Stimulated activated CD4-positive, alpha-beta T cell treated with anti-CD3 and anti-CD28 coated beads, TNF-alpha, amount 100 ng/mL, for 48 hours (primary cell): ENCODE measurements at places on chromosomes 7 and 10.

GRCh38 chr7:79434867-79435266 lies 18.6 kb downstream of the MAGI2 start:
- DNase-seq: no peak

- no peak for DNase-seq
Measured at GRCh38 chr10:7391748-7392147, 19.1 kb downstream of the SFMBT2 start.

GRCh38 chr7:50293509-50294179 lies 10.9 kb upstream of the IKZF1 start:
- no peak for DNase-seq

DNA sequence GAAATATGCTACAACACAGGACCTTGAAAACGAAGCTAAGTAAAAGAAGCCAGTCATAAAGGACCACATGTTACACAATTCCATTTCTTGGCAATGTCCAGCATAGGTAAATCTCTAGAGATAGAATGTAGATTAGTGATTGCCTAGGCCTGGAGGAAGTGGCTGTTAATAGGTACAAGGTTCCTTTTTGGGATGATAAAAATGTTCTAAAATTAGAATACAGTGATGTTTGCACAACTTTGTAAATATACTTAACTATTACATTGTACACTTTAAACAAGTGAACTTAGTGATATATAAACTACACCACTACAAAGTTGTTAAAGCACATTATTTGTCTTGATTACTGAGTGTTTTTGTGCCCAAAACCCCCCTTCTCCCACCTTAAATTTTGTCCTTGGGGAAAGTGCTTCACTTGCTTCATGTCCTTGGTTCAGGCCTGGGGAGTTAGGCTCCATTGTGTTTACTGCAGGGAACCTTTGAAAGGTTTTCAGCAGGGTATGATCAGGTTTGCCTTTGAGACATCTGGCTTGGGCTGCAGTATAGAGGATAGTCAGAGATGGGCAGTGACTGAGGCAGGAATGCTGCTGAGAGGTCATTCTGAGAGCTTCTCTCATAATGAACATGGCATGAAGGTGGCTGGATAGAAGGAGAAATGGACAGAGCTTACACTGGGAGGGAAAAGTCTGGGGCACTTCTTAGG lies 1052.6 kb downstream of the REEP3 start:
- no peak for DNase-seq

- DNase-seq: no peak
Measured at GRCh38 chr10:114376523-114376922, 27.8 kb downstream of the AFAP1L2 start.

DNA sequence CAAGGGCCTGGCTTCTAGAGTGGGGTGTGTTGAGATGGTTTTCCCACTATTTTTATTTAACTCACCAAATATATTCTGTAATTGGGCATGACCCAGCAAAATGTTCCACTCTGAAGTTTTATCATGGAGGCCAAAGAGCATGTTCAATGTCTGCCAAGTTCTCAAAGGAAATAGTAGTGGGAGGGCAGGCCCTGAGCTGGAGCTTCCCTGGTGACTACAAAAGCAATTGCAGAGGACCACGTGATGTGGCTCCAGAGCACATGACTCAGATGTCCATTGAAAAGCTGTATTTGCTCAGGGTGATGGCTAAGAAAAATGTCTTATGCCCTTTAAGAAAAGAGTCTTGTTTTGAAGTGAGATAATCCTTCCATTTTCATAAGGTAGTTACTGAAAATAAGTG lies 1024.8 kb downstream of the LRMDA start:
- DNase-seq: no peak

DNA sequence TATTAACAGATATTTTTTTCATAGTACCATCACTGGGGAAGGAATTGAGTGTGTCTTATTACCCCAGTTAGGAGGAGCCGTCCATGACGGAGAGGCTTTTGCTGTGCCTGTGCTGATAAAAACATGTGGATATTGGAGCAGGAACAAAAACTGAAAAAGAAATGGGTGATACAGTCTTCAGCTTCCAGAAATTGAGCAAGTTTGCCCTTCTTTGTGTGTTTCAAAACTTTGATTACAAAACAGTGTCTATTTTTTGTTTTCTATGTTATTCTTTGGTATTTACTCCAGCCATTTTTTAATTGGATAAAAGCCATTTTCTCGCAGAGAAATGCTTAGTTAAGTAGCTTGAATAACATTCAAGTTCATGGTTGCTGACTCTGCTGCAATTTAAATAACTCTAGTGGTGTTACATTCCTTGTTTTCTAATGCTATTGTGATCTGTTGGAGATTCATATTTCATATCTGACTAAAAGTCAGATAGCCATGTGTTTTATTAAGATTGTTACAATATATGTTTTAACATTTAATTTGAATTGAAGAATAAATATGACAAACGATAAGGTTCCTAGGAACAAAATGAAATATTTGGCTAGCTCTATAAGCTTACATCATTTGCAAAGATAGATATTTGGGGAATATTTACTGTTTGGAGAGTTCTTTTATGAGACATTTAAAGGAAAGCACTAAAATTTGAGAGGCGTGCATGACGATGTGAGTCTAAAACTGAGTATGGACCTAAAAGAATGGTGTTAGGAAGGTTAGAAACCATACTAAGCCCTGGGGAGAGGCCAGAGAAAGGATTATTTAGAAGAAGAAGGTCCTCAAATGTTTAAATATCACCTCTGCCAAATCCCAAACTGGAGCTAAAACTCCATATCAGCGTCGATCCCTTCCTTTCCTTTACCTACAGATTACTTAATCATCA lies 747.3 kb upstream of the CELF2 start:
- no peak for DNase-seq

DNA sequence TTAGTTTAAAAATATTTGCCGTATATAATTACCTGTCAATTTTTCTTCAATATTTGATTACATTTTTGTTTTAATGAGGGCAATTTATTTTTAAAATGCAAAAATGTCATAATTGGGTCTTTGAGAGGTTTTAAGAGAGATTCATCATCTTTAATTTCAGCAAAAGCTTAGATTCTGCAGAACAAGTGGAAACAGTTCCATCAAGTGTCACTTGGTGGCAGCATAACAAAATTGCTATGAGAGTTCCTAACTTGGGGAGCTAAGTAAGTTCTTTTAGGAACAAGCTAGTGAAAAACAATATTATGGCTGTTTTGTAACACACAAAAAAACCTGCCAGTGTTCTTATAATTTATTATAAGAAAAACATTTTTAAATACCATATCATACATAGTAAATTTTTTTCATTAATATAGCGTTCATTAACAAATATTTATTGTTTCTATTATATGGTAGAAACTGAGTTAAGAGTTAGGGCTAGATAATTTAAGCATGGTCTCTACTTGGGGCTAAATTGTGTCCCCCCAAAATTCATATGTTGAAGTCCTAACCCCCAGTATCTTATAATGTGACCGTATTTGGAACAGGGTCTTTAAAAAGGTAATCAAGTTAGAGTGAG lies 155.2 kb downstream of the MAGI2 start:
- no peak for DNase-seq

DNA sequence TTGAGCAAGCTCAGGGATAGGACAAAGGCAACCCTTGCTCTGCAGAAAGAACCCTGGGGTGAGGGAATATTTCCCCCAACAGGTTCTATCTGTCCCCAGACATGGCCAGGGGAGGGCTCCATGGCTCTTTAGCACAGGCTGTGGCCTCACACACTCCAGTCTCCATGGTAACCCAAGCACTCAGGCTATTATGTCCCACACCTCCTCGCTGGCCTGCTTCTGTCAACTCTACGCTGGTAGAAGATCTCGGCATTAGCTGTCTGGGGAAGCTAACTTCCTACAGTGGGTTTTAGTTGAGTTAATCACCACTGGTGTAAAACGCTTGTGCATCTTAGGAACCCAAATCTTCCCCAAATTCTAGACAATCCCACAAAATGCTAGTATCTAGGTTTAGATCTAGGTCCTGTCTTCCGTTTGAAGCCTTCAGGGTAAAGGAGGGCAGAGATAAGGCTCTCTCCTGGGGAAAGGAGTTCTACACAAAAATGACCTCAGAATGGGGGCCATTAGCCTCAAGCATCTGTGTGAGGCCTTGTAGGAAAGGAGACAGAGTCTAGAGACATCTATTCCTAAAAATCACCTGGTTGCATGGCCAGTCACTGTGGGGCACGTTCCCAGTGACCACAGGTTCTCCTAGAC lies 36.7 kb upstream of the SLIT1 start:
- DNase-seq: no peak

- DNase-seq: peak; percentile 57
Measured at GRCh38 chr7:151448261-151449252, 8.6 kb upstream of the CRYGN start.

DNA sequence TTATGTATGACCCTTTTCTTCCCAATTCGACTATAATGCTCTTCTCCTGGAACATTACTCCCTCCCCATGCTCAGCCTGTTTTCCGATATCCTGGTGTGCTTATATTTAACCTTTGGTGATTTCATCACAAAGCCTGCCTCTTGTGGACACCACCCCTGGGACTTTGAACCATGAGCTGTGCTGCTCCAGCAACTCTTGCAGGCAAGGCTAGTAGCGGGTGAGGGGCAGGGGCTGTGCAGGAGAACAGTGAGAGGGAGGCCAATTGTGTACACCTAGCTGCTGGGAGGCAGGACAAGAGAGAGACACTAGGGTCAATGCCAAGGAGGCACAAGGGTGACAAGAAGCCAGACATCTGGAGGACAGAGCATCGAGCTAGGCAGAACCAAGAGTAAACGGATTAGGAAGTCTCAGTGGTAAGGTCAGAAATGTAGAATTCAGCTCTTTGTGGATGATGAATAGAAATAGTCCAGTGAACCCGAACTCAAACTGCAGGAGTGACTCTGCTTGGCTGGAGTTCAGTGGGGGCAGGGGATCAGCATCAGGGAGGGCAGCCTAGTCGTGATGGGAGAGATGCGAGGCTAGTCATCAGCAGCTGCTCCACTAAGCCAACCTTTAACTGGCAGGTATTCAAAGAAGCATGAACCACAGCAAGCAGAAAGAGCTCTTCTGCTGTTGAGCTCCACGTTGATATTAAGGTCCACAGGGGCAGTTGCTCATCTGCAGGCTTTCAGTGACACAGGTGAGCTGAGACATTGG lies 31.0 kb upstream of the MKI67 start:
- DNase-seq: no peak

DNA sequence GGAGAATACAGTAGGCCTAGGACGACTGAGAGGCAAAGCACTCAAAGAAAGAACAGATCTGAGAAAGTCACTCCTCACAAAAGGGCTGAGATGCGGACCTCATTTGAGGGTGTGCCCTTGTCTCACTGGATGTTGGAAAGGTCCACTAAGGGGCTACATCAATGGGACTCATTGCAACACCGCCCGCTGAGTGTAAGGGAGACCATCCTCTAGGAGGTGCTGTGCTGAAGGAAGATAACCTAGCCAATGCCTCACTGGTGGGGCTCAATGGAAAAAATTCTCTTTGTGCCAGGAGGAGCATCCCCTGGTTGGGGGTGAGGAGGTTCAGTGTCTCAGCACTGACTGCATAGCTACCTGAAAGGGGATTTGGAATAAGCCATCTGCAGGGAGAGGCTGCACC lies 758.7 kb upstream of the CELF2 start:
- DNase-seq: no peak
